DMS79 (cell line): ENCODE measurements at places on chromosomes 1 and 21.
A peak's percentile ranks its signal among the peaks of the same experiment; 100 is the strongest.

DNA sequence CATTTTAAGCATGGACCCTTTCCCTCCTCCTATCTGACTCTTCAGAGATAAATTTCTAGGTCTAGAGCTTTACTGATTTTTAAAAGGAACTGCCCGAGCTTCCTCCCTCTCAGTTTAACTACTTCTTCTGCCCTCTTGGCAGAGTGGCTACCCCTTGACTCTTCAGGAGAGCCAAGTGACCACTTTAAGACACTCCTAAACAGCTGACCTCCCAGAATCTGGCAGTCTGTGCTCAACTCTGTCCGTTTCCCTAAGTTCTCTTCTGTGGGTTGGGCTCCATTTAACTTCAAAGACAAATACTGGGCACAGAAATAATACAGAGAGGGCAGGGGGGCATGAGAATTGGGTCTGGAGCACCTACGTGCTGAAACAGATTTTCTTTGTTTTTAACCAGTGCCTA, 196.3 kb upstream of the FOXD3 start:
- peak; percentile 11 for DNase-seq

DNA sequence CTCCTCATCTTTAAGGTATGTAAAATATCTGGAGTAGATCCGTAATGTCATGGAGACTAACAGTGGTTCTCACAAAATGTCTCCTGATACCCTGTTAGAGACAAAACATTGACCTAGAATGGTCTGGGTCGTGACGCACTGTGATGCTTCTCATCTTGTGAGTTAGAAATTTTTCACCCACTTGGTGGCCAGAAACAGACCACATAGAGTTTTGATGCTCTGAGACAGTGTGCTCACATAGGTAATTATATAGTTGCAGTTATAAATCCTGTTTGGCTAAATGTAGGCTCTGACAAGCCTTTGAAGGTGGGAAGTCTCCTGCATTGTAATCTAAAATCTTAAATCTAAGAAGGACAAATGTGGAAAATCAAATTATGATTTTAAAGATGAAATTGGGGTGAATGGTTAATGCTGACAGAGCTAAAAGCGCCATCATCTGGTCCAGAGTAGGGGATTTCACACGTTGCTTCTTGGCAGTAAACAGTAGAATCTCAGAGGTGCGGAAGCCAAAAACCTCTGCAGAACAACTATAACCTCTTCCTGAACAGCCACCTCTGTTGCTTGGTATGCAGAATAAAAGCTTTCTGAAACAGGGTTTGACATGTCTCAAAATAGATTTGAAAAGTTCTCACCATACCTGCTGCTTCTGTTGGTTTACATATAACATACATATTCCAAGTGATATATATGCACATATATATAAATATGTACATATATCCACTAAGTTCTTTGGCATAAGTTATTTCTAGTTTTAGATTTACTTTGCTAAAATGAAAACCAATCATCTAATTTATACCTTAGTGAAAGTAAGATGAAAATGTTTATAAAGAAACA, 17.1 kb downstream of the RPAP2 start:
- no peak for DNase-seq

DNA sequence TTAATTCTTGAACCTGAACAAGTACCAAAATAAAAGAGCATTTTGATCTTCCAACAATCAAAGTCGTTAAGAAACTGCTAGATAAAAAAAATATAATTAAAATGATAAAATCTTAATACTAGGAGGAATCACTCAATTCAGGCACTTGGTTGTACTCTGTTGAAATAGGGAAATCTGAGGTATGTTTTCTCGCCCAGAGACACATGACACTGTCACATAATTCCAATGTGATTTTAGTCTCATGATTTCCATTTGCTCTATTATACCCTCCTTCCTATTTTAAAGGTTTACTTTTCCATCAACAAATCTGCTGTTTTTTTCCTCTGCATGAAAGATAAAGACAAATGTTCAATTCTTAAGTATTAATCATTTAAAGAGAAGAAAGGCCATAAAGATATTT, 97.6 kb downstream of the ZZZ3 start:
- no peak for DNase-seq

DNA sequence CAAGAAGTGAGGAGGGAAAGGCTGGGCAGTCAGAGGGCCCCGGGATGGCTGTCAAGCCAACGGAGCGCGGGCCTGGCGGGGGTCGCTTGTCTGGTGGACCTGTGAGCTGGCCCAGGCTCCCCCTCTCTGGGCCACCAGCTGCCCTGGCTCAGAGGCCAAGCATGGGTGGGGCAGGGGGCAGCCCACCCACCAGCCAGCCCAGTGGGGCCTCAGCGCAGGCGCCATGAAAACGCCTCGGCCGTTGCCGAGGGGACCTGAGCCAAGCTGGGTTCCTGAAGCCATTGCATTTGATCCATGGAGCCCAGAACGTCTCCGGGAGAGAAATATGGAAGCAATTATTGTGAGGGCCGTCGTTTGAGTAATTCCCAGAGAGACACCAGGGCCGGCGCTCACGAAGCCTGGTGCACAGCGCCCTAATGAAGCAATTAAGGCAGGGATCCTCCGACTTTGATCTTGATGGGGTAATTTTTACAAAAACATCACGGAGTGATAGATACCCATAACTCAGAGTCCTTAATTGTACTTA, 90.5 kb upstream of the TTC34 start:
- DNase-seq = no peak

DNA sequence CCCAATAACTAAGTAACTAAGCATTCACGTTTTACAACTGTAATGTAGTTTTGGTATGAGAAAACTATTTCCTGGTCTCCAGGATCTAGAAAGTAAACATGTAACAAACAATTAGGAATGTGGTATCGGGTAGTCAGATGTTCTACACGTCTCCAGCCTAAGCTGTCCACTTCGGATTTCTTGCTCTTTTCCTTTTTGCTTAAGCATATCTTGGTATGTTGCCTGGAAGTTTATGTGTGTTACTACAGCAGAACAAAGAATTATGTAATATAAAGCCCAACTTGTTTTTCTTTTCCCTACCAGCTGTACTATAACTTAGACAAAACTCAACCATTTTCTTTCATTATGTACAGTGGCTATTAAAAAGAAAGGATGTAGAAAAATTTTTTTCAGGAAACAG, 20.4 kb upstream of the WARS2 start:
- no peak for DNase-seq

DNA sequence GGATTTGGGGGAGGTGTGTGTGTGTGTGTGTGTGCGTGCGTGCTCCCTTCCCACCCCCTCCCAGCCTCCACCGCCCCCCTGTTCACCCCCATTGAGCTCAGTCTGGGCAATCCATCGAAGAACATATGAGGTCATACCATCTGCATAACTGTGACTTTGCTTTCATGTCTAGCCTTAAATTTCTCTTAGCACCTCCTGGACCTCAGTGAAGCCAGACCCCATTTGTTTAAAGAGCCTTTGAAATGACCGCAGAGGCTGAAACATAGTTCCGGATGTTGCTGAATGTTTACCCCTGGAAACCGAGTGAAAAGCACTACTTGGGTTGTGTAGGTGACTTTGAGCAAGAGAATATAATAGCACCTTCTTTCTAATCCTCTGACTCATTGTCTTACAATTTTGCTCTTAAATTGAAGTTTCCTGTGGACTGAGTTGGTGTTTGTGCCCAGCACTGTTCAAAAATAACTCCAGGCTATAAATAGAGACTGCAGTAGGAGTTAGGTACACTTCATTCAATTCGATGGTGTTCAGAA, 75.4 kb downstream of the UBE4B start:
- DNase-seq = no peak

- DNase-seq = no peak
These were observed 5.1 kb upstream of the TMEM269 start for GRCh38 chr1:42779725-42780124.

DNA sequence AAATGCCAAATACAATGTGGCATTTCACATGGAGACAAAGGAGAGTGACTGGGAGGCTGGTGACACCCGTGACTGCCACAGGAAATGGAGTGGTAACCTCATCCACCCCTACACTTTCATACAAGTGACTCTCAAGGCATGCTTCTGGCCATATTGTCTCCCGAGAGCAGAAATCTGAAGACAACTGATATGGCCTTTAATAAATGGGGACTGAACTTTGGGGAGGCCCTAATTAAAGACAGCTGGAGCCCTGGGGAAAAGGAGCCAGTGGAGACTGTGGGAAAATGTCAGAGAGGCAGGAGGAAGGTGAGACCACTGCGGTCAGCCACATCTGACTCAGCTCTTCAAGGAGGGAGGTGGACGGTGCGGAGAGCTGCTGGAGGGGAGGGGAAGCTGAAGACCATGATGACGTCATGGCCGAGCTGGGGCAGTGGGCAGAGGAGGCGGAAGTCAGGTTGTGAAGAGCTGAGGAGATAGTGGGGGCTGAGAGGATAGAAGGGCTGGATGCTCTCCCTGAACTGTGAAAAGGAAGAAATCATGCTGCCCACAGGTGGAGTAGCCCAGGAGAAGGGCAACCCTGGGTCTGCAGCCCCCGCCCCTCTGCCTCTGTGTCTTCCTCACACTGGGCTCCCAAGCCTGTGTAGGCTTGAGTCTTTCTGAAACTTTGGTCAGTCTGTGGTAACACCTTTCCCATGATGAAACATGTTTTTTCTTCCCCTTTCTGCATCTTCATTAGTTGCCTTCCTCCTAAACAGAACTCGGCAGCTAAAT, 14.0 kb upstream of the NCF2 start:
- no peak for DNase-seq

DNA sequence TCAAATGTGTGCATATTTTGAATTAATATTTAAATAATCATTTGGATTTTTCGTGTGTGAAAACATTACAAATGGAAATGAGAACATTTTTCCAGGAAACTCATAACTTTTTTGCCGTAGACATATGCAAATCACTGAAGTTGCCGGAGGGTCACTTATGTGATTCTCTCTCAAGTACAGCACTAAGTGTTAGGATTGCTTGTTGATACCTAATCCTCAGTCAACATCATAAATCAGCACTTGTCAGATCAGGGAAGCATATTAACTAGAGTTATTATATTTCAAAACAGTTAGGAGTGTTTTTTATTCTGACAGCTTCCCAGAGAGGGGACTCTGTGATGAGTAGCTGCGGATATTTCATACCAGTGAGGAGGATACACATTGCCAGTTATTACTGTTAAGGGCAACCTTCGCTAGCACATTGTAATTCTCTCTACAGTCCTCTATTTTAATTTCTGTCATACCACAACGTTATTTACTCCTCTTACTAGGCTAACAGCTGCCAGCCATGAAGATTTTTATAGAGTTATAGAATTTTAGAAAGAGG, 41.5 kb downstream of the NCAM2 start:
- no peak for DNase-seq

DNA sequence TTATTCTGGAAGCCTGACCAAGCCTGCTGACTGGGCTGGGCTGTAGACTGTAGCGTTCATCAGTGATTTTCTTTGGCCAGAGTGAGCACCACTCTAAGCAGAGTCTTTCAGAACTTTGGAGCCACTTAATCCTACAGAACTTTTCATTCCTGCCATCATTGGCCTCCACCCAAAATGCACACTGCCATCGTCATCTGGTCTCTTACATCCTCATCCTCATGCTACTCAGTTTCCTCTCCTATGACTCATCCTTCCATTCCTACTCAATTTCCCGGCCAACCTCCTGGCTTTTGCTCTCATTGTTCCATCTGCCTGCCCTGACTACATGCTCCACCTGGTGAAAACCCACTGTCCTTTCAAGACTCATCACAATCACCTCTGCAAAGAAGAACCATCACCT, 233.8 kb upstream of the USP25 start:
- no peak for DNase-seq

- no peak for DNase-seq
These were observed 275.2 kb downstream of the KAZN start for GRCh38 chr1:14873677-14874076.

DNA sequence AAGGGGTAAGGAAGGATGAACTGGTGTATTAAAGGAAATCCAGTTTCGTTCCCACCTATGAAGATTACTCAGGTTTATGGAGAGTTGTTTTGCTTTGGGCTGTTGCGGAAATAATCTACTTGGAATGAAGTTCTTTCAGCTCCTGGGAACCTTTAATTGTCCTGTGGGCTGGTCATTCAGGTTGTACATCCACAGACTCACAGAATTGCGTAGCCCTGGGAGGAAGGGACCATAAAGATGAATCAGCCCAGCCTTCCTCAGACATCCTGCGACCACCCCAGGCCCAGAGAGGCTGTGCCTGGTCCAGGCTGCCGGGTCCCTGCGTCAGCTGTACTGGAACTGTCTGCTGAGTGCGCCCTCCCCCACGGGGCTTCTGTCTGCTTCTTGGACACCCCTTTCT, 72.7 kb downstream of the GALNT2 start:
- no peak for DNase-seq

- DNase-seq = no peak
These were observed 127.3 kb downstream of the ROR1 start for GRCh38 chr1:63901094-63901493.

GRCh38 chr1:58005212-58005611, 541.3 kb downstream of the OMA1 start:
- DNase-seq = no peak

GRCh38 chr1:199979071-199979470, 48.4 kb upstream of the NR5A2 start:
- no peak for DNase-seq

DNA sequence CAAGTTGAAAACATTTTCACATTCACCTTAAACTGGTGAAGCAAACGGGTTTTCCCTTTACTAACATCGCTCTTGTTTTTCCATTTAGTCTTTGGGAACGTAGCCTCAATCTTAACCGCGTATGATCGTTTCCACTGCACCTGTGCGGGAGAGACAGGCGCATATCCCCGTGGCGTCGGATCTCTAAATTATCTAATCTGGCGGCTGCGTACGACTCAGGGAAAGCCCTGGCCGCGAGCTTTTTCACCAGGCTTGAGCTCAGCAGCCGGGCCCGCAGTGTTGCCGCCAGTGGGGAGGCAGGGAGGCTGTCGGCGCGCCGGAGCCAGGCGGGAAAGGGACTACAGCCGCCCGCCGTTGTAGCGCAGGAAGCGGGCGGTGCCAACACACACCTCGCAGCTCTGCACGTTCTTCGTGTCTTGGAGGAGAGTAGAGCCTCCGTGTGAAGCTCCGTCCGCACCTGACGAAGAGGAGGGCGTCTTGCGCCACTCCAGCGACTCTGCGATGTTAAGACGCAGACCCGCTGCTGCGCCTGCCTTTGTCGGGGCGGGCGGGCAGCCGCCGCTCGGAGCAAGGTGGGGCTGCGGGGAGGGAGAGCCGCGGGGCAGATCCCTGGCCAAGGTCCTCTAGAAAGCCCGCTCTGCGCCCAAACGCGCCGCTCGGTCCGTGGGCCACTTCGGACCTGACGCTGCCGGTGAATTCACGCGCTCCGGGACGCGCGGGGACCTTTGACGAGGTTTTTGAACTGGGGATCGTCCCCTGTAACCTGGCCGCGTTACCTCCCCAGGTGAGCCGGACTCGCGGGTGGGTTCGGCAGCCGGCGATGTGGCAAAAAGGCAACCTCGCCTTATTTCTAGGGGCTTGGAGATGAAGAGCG, 18.5 kb upstream of the TBX15 start:
- DNase-seq = no peak
